Immature natural killer cell (primary cell): ENCODE measurements at places on chromosomes 7 and 10. TPM values are rescaled to one million over a fixed set of nuclear protein-coding genes. Genes with fewer than 3 reads are reported as not detected.

DNA sequence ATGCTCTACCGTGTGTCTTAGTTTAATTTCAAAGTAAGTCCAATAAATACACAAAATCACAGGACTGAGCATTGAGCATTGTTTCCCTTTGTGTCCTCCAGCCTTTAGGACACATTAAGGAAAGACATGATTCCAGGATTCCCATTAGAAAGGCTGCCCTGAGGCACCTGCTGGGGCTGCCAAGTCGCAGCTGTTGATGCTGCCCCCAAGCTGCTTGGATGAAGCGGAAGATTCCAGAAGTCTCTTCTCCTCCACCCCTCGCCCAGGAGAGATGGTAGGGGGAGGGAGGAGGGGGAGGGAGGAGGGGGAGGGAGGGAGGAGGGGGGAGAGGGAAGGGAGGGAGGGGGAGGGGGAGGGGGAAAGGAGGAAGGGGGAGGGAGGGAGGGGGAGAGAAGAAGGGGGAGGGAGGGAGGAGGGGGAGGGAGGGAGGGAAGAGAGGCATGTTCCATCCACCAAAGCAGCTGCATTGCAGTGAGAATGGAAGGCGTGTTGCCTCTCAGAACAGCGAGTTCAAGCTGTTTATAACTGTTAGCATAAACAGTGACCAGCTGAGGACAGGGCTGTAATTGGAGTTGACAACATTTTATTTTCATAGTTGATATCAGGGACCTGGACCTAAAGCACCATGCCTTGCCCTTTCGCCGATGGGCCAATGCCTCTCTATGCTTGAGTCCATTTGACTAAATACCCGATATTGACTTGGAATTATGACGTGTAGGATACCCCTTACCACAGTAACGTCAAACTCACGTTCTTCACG, 67.3 kb downstream of the DIP2C start:
- DNase-seq, result no peak

GRCh38 chr10:77636282-77636966, 1.2 kb downstream of the KCNMA1 start:
- DNase-seq, result no peak

DNA sequence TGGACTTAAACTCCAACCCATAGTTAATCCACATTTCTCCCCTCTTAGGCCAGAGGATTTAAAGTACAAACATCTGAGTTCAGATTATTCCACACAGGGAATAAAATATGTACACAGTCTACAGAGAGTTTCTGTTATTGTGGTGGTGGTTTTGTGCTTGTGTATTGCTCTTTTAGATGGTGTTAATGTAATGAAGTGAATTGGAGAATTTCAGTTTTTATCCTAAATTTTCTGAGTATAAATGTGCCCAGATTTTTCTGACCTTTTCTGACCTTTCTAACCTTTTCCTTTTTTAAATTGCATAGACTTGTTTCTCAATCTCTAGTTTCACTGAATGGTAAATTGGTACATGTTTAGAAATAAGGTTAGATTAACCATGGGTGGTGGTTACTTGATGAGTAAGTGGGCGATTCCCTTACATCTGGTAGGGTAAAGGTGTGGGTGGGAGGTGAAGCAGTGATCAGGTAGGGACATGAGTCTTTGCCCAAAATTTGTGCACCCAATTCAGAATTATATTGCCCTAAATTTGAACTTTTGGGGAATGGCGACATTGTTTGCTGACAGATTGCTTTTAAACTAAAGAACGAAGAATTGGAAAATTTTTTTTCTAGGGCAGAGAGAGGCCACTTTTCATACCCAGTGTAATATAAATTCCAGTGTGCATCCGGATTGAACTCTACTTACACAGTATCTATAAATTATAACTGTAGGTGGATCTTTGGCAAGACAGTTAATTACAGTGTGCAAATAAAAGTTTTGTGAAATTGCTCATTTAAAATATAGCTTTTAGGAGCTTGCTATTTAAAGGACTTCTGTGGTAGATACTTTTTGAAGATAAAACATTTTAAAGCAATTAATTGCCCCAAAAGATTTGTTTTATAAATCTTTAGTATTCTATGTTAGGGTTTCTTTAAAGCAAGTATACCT, 62.2 kb downstream of the ST7 start:
- DNase-seq, result no peak

ZNF487 gene
- polyA plus RNA-seq, result 13.0 TPM

DNA sequence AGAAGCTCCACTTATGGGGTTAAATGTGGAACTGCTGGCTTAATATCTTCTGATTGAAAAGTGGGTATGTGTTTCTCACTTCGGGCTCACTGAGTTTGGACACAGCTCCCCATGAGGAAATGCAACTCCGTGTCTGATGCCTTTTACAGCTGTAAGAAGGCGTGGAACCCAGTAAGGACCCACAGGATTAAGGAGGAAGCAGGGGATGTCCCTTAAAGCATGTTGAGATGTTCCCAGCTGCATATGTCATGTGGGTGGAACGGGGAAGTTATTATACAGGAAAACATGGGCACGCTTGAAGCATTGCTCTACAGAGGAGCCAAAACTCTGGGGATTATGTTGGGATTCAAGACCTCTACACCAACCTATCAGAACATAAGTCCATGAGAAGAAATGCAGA, 224.4 kb downstream of the NEBL start:
- no peak for DNase-seq

GRCh38 chr7:155251831-155252230, 45.8 kb upstream of the INSIG1 start:
- no peak for DNase-seq

DNA sequence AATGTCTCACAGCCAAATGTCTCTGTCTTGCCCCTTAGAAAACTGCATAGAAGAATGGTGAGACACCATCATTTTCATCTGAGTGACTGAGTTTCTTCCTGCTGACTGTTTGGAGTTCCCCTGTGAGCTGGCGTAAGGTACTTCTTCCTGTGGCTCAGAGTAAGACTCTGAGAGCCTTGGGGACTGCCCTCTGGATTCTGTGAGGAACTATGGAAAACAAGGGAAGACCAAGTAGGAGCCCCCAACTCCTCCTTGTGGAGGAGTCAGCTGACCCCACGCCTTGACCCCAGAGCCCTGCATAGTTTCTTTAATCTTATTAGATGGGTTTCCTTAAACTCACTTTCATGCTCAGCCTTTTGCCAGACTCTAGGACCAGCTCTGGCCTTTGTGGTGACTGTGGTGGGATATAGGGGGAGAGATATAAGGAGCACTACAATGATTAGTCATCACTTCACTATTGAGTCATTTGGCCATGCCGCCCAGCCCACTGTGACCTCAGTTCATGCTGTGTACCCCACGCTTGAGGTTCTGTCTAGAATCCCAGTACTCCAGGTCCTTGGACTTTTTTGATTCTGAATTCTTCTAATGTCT, 51.8 kb upstream of the FAM133B start:
- DNase-seq, result peak; percentile 20

DNA sequence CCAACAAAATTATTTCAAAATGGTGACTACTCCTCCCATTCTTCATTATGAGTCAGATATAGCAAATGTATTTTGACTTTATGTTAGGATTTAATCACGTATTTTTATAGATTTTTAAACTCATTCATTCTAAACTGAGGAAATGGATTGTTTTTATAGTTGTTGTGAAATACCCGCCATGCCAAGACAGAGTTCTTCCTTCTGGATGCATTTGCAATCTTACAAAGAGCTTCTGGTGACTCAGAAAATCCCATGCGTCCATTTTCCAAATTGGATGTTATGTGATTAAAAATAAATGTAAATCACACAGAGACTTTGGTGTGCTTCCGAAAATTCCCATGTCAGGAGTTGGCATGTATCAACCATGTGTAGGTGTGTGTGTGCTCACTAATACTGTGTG, 179.3 kb downstream of the TRIL start:
- no peak for DNase-seq

AKR1D1 gene
- polyA plus RNA-seq, result not detected

DNA sequence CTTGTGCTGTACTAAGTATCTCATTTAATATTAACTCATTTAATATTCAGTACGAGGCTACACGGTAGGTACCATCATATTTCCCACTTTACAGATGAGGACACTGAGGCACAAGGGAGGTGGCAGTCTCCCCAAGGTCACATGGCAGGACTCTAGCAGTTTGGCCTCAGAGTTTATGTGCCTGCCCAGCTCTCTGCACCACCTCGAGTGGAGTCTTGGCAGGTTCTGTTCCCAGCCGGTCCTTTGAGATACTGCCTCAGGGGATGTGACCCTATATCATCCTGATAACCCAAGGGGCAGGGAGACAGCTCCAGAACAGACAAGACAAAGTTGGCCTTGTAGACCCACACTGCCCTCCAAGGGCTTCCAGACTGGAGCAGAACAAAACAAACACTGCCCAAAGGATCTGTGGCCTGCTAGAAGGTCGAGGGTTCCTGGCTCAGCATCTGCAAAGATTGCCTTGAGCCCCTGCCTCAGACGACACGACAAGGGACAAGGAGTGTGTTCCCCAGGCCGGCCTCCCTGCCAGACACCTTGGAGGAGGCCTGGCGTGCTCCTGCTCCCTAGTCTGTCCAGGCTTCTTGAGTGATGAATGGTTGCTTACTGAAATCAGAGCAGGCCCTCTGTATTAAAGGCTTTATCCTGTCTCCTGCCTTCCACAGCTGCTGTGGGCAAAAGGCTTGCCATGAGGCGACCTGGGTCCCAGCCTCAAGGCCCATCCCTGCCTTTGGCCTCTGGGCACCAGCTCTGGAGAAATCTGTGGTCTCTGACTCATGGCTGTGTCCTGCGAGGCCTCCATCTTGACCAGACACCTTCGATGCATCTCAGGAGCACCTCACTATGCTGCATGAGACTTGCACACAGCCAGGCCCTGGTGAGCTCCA, 3.9 kb upstream of the PWWP2B start:
- DNase-seq, result no peak

PSD gene
- 2.2 TPM for polyA plus RNA-seq

AS3MT gene
- 0.30 TPM for polyA plus RNA-seq

PRKCQ gene
- 20.2 TPM for polyA plus RNA-seq

DNA sequence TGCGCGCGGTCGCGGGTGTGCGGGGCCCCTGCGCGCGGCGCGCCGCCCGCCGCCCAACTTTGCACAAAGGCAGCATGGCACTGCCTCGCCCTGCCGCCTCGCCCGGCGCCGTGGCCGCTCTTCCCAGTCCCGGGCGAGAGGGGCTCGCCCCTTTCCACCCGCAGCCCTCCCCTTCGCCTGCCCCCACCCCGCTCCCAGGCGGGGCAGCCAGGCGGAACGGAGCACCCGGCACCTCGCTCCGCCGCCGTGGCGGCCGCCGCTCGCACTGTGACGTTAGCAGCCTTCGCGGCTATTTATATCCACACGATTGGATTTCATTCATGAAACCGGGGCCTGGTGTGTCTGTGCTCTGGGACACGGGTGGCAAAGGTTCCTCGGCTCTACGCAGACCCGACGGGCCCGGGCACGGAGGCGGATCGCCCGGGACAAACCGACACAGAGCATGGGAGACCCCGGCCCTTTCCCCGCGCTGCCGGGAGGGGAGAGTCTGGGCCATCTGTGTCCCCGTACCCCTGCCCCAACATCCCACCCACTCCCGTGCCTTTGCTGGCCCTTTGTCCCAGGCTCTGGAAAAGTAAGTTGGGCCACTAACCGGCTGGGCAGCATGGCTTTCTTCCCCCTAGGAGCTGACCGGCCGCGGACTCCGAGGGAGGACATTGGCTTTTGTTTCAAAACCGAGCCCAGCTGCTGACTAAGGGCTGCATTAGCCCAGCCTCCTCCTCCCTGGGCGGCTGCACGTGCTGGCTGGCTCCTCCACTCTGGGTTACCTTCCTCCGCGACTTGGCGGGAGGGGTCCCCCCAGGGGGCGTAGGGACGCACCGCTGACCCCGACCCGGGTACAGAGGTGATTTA, at the start of gene RHOBTB1:
TSS of gene RHOBTB1 (minus strand) at position 128 of the 852 bp plus-strand sequence. CDS start 32,643 bp downstream, outside the sequence.
- peak; percentile 36 for DNase-seq

NPC1L1 gene
- polyA plus RNA-seq, result not detected
